Left ventricle myocardium inferior (tissue), 1 donor: ENCODE measurements at places on chromosomes 7 and 10. TPM values are rescaled to one million over a fixed set of nuclear protein-coding genes. Genes with fewer than 3 reads are reported as not detected.
A peak's percentile ranks its signal among the peaks of the same experiment; 100 is the strongest.

DNA sequence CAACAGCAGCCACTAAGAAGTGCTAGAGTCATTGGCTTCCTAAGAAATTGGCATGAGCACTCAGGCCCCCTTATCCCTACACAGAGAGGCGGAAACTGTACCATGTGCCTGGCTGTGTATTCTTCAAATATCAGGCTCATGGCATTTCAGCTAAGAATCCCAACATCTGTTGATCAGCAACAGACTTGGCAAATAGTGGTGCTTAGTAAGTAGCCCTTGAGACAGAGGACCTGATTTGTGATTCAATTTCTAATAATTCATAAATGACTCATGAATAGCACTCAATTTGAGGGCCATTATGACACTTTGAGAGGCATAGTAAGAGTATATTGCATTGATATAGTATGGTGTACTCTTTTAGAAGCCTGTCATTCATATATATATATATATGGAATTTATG lies 309.1 kb downstream of the LRMDA start:
- DNase-seq = no peak

DNA sequence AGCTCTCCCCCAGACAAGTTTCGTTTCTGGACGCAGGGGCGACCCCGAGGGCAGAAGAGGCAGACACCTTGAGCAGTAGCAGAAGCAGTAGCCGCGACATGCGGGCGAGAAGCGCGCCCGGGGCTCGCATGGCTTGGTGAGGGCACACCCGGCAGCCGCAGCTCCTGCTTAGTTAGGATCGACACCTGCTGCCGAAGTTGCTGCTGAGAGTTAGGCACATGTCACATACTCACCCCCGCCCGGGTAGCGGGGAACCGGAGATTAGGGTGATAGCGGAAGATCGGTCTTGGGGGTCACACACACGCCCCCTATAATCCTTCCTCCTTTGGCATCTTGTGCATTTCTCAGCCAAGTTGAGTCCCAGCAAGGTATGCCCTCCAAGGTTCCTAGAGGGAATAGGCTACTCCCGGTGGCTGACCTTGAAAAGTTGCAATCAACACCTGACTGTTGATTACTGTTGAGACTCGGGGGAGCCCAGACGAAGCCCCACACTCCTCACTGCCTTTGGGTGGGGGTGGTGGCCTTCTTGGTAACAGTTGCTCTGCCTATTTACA lies 668 bp downstream of the GPR37 start:
- DNase-seq = no peak

- no peak for DNase-seq
Observed at GRCh38 chr7:159023746-159024145, 120.9 kb downstream of the VIPR2 start.

GRCh38 chr10:26199841-26200240 lies 16.7 kb upstream of the GAD2 start:
- no peak for DNase-seq

GRCh38 chr10:17094844-17095243 lies 34.8 kb downstream of the CUBN start:
- DNase-seq = no peak

DNA sequence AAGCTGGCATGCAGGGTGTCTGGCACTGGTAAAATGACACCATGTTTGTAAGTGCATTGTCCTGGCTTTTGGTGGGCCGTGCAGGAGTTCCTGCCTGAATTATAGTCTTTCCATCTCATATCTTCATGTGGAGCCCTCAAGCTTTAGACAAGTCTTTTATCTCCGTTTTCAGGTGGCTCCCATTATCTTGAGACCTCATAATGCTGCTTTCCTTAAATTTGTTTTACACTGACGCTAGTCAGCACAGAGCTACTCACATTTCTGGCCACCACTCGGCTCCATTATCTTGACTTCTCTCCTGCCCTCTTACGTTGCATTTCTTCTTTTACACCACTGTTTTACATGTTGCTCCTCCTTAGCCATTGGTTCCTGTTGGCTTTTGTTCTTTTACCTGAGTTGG lies 37.2 kb downstream of the LRRC4 start:
- no peak for DNase-seq

Gene SVOPL
- not detected for total RNA-seq

DNA sequence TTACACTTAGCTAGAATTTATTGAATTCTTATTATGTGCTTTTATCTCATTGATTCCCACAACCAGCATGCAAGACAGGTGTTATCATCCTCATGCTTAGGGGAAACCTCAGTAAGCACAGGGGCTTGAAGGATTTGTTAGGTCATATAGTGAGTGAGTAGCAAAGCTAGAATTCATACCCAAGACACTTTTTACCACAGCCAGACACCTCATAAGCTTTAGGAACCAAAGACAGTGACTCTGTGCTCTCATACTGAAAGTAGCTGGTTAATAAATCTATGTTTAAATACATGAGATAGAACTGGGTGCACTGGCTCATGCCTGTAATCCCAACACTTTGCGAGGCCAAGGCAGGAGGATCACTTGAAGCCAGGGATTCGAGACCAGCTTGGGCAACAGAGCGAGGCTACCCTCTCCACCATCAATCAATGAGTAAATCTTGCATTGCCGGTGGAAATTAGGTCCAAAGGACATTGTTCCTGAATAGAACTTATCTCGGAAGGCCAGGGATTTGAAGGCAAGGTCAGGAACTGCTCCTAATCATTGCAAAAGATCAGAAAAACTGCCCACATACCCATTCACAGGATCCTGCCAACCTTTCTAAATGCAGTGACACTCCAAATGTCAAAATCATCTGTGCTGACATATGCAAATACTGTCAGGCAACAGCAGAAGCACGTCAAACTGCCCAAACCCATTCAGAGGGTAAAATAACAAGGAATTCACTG lies 523.5 kb downstream of the PARD3 start:
- no peak for DNase-seq

DNA sequence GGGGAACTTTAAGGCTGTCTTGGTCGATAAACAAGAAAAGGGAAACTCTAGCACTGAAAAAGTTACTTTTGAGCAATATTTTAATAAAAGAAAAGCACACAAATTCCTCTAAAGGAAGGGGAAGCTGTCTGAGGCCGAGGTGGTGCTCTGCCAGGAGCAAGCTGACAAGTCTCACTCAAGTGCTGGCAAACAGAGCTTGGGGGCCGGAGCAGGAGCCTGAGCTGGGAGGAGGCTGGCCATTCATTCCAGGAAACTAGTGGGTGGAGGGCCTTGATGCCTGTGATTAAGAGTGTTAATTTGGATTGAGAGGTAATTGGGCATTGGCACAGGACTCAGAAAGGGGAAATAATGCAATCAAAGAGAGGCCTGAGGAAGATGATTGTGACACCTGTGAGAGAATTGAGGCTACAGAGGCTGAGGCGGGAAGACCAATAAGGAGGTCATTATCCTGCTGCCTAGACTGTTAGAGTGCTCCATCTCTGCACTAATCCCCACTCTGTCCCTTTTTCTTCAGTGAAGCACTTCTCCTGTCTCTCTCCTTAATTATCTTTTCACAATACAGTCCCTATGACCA lies 154.9 kb upstream of the COL1A2 start:
- DNase-seq = peak; percentile 27

Gene STRIP2
- total RNA-seq = 17.1 TPM

DNA sequence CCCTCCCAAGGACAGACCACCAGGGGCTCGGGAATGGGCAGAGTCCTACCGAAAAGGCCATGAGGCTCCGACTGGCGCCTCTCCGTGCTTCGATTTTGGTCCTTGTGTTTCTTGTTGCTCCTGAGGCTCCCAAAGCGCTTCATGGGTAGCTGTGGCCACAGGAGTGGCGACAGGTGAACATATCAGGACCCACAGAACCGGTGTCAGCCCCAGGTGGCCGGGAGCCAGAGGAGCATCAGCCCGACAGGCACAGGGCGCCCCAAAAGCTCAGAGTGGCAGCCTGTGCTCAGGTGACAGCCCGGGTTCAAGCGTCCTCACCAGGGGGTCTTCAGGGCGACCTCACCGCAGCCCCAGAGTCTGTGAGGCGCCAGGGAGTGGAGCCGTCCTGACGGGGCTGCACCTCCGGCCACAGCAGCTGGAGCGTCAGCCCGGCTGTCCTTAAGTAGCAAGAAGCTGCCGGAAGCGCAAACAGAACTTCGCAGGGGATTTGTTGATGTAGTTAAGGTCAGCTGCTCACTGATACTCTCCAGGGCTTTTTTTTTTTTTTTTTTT lies 141.0 kb downstream of the PRKAG2 start:
- no peak for DNase-seq

- DNase-seq = no peak
Observed at GRCh38 chr7:79221211-79221610, 232.3 kb downstream of the MAGI2 start.

GRCh38 chr7:116689790-116690259 lies 17.8 kb downstream of the MET start:
- no peak for DNase-seq

- no peak for DNase-seq
Observed at GRCh38 chr10:15558136-15558535, 161.6 kb downstream of the ITGA8 start.

DNA sequence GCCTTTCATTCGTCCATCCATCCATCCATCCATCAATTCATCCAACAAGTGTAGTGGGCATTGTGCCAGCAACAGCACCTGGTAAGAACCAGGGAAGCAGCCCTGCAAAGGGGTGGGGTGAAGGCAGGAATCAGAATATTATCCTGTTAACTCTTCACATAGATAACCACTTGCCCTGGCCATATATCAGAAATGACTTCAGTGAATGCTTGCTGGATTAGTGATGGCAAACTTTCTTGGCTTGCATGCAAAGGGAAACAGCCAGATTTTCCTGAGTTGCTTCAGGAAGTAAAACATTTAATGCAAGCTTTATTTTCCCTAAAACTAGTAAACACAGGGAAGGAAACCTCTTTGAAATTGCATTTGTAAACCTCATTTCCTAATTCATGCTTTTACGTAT lies 743 bp downstream of the OR2A5 start:
- DNase-seq = no peak

GRCh38 chr7:149285603-149286002 lies 23.6 kb downstream of the ZNF783 start:
- DNase-seq = peak; percentile 47

- no peak for DNase-seq
Observed at GRCh38 chr7:21851559-21851967, 94.1 kb downstream of the CDCA7L start.

- DNase-seq = no peak
Observed at GRCh38 chr7:155191137-155191536, 106.5 kb upstream of the INSIG1 start.

Gene MMD2
- total RNA-seq = not detected

DNA sequence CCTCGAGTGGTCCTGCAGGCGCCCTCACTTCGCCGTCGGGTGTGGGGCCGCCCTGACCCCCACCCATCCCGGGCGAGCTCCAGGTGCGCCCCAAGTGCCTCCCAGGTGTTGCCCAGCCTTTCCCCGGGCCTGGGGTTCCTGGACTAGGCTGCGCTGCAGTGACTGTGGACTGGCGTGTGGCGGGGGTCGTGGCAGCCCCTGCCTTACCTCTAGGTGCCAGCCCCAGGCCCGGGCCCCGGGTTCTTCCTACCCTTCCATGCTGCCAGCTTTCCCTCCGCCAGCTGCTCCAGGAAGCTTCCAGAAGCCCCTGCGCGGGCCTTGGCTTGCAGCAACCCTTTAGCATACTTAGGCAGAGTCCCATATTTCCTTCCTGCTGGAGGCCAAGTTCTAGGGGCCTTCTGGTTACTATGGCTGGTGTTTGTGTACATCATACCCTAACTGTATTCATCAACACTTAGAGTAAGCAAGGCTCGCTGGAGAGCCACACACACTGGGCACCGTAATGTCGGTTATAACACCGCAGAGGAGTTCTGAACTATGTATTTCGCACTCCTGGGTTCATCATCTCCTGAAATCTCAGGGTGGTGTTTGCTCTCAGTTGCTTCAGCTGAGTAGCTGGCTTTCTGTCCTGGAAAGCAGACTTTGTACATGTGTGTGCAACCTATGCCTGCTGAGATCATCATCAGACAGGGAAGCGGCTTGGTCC lies 471 bp downstream of the MGMT start:
- no peak for DNase-seq

GRCh38 chr10:63385254-63385653 lies 80.5 kb downstream of the JMJD1C start:
- DNase-seq = no peak

DNA sequence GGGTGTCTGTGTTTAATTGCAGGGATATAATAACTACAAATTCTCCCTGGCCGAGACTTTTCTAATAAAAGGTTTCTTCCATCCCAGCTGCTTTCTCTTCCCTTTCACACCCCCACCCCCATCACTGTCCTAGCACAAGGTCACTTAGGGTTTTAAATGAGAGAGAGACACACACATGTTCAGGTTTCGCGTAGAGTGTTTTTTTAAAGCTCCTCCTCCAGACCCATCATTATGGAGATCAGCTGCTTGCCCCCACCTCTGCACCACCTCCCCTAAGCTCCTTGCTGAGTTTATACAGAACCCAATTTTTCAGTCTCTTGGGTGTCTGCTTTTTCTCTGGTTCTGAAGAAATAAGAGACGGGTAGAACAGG lies 18.6 kb downstream of the LRMDA start:
- DNase-seq = no peak

Gene HOXA4
- total RNA-seq = not detected

DNA sequence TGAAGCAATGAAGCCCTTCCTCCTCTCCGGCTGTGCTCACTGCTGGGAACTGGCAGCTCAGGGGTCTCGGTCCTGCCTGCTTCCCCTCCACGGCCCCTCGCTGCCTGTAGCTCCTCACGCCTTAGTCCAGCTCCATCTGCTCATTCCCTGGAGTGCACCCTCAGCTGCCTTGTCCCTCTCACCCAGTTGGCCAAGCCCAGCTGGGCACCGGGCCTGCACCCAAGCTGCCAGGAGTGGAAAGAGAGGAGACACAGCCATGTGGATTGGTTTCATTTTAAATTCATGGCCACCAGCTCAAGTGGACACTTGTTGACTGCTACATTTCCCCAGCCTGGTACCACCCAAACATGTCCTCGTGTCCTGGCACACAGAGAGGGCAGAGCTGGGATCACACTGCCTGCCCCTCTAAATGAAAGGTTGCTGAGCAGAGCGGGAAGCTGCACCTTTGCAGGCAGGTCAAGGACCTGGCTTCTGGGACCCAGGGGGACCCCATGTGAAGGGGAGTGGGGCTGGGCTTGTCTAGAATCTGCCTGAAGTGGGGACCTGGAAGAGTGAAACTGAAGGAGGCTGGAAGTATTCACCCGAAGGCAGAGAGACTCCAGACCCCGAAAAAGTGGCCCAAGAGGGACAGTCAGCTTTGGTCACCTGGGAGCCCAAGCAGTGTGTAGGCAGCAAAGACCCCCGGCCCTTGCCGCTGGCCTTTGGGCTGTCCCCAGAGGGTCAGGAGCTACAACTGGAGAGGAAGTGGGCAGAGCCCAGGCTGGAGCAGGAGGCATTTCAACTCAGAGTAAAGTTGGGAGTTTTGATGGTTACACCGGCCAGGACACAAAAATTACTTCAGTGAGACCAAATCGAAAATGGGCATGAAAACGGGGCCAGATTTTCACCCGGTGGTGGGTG lies 15.0 kb upstream of the BNIP3 start:
- peak; percentile 63 for DNase-seq

Gene TAS2R41
- total RNA-seq = not detected
